ENCODE measurements at places on chromosomes 4 and X. TPM values are rescaled to one million over a fixed set of nuclear protein-coding genes. Genes with fewer than 3 reads are reported as not detected.

Gene FHIP1A
- 11.7 TPM for total RNA-seq

DNA sequence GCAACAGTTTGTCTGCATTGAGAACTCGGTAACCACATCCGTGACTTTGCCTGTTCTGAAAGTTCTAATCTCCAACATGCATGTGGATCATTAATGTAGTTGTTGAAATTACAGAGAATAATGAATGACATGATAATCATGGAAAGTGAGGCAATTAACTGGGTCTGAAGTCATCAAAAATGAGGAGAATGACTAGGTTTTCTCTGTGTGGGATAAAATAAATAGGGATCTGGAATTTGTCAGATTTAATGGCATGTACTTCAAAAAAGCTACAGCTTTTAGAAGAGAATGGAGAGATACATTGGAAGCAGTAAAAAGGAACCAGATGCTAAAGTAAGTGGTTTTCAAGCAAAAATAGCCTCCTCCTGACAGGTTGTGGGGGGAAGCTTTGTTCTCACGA, 59.3 kb downstream of the AFM start:
- no peak for DNase-seq

Gene GYPE
- total RNA-seq = not detected

DNA sequence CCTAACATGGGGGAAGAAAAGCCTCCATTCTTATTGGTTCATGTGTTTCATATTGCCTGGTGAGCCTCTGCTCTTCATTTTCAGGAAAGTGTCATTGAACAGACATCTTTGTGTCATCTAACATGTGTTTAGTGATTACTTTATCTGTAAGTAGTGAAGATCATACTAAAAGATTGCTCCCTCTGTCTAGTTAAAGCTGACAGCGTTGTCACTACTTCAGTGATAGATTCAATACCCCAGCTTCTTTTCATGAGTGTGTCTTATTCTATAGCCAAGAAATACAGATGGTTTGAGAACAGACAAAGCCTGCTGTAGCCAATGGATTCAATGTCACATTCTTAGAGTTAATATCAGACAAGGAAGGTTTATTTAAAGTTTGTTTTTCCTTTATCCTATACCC, 85.1 kb downstream of the NKX6-1 start:
- no peak for DNase-seq

Gene SEC24B
- total RNA-seq = 23.1 TPM

Gene ADAM29
- not detected for total RNA-seq

- DNase-seq = peak; percentile 36
Measured at GRCh38 chrX:135345107-135345589, 35.9 kb downstream of the ETDC start.

GRCh38 chr4:72468904-72469502, 100.0 kb downstream of the ADAMTS3 start:
- no peak for DNase-seq

GRCh38 chrX:16610121-16610621, 39.8 kb upstream of the S100G start:
- peak; percentile 78 for DNase-seq

DNA sequence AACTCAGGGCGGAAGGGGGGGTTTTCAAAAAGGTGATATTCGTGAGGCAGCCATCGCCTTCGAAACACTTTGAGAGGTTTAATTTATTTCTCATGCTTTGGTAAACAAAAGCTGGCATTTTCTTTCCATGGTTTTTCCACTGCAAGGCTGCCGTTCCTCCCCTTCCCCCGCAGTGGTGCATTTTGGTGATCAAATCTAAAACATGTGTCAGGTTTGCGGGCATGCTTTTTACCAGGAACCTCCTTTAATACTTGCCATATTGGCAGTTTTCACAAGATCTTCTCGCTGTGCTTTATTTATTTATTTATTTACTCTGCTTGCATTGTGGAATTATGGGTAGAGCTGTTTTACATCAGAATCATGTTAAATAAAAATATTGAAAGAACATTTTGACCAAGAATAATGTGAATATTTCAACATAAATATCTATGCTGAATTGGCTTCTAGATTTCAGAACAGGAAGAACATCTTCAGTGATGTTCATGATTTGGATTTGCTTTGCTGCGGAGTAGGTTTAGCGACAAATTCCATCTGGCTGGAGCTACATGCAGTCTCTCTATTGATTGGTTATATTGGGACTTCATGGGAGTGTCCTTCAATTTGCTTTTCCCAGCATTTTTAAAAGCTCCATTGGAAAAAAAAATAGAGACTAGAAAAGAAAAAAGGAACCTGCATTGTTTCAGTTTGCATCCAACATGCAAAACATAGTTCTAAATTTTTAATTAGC, 54.4 kb downstream of the STOX2 start:
- DNase-seq = no peak

DNA sequence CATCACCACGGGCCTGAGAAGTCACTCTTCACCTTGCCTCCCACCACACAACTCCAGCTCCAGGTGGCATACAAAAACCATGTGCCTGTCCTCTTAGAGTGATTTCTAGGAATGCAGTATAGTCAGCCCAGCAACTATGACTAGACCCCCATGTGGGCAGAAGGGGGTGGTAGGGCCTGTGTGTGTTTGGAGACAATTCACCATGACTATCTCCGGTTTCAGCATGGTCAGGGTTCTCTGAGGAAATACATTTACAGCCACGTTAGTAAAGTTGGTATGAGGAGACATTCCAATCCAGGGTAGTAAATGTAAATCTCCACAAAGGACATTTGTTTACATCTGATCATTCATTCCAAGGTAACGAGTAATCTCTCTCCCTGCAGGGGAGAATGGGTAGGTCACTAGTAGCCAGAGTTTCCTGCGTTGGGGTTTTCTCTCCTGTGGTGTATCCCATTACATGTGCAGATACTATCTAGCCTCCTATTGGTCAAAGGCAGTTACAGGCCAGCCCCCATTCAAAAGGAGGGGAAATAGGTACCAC, 4.2 kb upstream of the MTMR1 start:
- DNase-seq = peak; percentile 97

Gene IGSF1
- total RNA-seq = 0.47 TPM

GRCh38 chr4:83489711-83490326, 4.9 kb upstream of the ABRAXAS1 start:
- no peak for DNase-seq

- no peak for DNase-seq
Measured at GRCh38 chr4:82415922-82416365, 14.3 kb downstream of the HNRNPDL start.

Gene DGKQ
- 11.5 TPM for total RNA-seq

- peak; percentile 54 for DNase-seq
Measured at GRCh38 chrX:106177106-106177981, 9.2 kb downstream of the PWWP3B start.

Gene RBMX2
- 21.7 TPM for total RNA-seq

Gene ADH1B
- total RNA-seq = not detected

- peak; percentile 10 for DNase-seq
Measured at GRCh38 chrX:95382799-95383198, 1301.8 kb upstream of the DIAPH2 start.

DNA sequence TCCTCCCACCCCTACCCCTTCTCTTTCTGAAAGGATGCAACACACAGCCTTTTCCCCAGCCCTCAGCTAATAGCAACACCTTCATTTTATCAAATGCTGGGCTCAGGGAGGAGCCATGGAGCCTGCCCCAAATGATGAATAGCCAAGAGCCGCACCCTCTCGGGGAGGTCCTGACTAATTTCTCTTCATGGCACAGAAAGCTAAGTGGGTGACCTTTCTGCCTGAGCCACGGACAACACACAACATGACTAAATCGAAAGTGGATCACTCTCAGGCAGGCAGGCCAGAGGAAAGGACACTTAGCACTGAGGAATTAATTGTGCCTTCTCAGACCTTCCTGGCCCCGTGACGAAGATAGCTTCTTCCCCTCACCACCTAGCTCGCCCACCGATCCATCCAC, 165.1 kb upstream of the RAI2 start:
- no peak for DNase-seq

- DNase-seq = no peak
Measured at GRCh38 chrX:41303013-41303412, 30.9 kb upstream of the DDX3X start.

All from HT1080 (cell line).